ENCODE measurements at places on chromosomes 16 and 17. TPM values are rescaled to one million over a fixed set of nuclear protein-coding genes. Genes with fewer than 3 reads are reported as not detected.

GRCh38 chr17:81386646-81387099 is 8.6 kb upstream of the BAHCC1 start:
- no peaks in the 10 kb centered on the region for H3K36me3 ChIP-seq
- no peaks in the 10 kb centered on the region for H3K4me1 ChIP-seq
- peaks cover 51% of the 10 kb centered on the region for H3K27me3 ChIP-seq

The FOXC2 gene
- total RNA-seq: not detected

The SBK1 gene
- total RNA-seq: 17.9 TPM

DNA sequence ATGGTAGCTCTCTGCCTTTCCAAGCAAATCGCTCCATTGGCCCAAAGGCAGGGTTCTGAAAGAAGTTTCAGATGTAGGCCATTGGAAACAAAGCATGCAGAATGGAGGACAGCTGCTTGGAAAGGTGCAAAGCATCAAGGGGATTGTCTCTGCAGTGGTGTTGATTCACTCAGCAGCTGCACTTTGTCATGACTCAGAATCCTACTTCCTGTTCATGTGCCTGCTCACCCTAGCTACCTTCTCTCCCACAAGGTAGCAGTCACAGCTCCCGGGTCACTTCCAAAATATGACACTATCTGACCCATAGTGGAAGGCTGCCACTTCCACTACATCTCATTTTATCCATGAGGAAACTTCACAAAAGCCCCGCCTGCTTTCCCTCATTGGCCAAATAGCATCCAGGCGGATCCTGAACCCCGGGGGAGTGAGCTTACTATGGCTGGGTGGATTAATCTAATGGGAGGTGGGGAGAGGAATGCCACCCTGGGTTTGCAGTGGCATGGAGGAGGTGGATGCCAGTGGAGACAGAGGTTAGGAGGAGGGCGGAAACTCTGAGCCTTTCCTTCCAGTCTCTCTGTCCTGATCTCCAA is 74.7 kb upstream of the NKD1 start:
- peaks cover 13% of the 10 kb centered on the region for H3K4me1 ChIP-seq
- H3K4me3 ChIP-seq: no peak overlapping the region
- DNase-seq: peak; percentile 14
- no peaks in the 10 kb centered on the region for H3K36me3 ChIP-seq

The CRYBA1 gene
- total RNA-seq: not detected

DNA sequence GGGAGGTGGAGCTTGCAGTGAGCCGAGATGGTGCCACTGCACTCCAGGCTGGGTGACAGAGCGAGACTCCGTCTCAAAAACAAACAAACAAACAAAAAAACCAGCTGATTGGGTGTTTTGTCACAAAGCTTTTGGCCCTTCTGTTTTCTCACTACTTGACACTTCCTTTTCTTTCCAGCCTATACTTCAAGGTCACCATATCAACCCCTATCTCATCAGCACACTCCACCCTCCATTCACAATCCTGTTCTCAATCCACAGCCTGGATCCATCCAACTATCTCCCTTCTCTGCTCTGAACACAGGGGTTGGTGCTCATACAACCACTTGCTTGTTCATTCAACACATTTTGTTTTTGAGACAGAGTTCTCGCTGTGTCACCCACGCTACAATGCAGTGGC is 6.6 kb upstream of the MED11 start:
- no peak for DNase-seq
- H3K4me1 ChIP-seq: peaks cover 35% of the 10 kb centered on the region
- peaks cover 20% of the 10 kb centered on the region for H3K36me3 ChIP-seq
- H3K27ac ChIP-seq: no peak overlapping the region
- H3K4me3 ChIP-seq: no peak overlapping the region
- no peaks in the 10 kb centered on the region for H3K27me3 ChIP-seq

Data from activated CD4-positive, alpha-beta T cell treated with anti-CD3 and anti-CD28 coated beads, Interleukin-2, amount 10 ng/mL, durations not matched to agents 7 days and 5 days (primary cell).